Ecto neural progenitor cell (in vitro differentiated cells): ENCODE measurements at places on chromosomes 16 and 17.

DNA sequence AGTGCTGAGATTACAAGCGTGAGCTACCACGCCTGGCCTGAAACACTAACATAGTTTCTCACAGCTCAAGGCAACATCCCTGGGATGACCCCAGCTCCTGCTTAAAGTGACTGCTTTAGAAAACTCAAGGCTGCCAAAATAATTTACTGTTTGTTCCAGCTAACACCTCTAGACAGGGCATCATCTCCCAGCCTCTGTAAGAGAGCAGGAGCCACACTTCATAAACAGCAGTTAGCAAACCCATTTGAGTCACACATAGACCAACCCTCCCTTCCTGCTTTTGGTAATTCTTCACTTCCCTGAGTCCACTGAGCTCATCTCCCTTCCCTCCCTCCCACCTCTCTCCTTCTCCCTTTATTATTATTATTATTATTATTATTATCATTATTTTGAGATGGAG, 201.3 kb downstream of the XYLT1 start:
- DNase-seq: no peak

DNA sequence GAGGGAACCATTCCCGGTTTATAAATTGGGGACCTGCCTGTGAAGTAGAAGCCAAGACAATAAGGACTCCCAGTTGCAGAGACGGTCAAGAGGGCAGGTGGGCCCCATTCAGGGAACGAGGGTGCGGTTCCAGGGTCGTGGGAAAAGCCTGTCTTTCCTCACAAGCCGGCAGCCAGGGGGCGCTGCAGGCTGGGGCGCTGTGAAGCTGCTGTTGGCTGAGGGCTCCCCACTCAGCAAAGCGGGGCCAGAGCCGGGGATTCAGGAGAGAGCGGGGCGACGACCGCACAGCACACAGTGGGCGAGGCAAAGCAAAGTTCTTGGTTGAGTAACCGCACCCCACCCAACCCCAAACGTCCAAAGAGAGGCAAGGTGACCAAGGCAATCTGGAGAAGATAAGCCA, 24.9 kb downstream of the CDRT15 start:
- DNase-seq: no peak

DNA sequence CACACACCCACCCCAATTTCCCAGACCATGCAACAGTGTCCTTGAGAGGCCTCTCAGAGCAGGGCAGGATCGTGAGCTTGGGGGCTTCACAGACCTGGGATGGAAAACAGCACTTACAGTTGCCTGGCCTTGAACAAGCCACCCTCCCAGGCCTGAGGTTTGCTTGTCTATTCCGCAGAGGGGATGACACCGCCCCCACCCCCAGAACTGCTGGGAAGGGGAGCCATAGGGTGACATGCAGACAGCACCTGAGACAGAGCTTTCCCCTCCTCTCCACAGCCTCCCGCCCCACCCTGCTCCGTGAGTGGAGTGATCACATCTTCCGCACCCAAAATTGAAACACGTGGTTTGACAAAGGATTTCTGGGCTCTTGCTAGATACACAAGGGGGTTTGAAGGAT, 131.5 kb upstream of the TNRC6C start:
- no peak for DNase-seq

GRCh38 chr17:41211845-41212466, 14.5 kb upstream of the KRTAP9-2 start:
- DNase-seq: no peak

- no peak for DNase-seq
Measured at GRCh38 chr16:74076568-74076967, 220.0 kb upstream of the PSMD7 start.

DNA sequence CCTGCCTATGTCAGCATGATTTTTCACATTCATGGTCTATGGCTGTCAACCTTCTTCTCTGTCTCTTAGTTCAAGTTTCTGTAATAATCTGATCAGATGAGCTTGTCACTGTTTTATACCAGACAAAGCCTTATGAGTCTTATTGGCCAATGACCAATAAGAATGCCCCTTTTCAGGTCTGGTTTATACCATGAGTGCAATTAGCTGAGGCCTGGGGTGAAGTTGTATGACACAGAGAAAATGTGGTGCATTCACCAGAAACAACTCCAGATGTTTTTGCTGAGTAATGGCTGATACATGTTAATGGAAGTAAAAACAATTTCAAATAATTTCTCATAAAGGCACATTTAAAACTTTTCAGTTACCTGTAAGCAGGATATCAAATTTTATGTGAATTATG, 218.6 kb upstream of the CDH8 start:
- no peak for DNase-seq

- peak; percentile 95 for DNase-seq
Measured at GRCh38 chr16:70685938-70686375, at the start of gene MTSS2. MTSS2 (minus strand) TSS chr16:70686053; CDS start chr16:70685791, 262 bp downstream.

- DNase-seq: no peak
Measured at GRCh38 chr17:1206026-1206777, 26.4 kb upstream of the ABR start.

- peak; percentile 38 for DNase-seq
Measured at GRCh38 chr17:80765241-80765961, 220.8 kb downstream of the RPTOR start.

DNA sequence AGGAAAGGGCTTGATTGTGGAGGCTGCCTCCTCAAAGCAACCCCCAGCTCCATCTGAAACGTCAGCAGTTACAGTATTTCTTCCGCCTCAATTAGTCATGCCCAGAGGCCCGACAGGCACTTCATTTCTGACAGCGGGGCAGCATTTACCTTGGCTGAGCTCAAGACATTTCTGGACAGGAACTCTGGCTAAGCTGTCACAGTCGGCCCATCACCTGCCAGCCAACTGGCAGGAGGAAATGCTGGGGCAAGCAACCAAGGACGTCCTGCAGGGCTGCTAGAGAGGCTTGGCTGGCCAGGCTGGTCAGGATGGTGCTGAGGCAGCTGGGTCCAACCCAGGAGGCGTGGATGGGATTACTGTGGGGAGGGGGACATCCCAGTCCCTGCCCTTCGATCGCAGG, 27.8 kb downstream of the PLXDC1 start:
- no peak for DNase-seq

DNA sequence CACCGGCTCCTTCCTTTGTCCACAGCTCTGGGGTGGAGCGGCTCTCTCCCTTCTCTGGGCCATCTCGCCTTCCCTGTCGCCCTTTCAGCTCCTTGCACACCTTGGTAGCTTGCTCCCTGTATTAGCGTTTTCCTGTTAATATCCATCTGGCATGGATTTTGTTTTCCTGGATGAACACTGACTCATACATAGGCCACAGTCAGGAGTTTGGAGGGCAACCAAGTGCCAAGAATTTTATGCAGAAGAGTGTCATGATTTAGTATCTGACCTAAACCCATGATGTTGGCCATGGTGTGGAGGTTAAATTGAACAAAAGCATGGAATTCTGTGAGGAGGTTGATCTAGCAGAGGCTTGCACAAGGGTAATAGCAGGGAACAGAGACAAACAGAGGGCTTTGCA, 180.9 kb downstream of the AIPL1 start:
- no peak for DNase-seq

DNA sequence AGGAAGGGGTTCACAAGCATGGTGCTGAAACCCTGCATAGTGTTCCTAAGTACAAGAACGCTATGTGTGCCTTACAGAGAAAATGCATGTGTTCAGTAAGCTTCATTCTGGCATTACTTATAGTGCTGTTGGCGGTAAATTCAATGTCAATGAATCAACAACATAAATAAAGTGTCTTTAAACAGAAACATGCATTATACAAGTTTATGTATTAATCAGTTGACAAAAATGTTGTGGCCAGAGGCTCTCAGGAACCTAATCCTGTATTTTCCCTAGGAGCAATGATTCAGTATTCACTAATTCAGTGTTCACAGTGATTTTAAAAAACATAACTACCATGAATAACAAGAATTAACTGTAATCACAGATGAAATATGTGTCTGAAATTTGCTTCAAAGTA, 47.1 kb upstream of the MYOCD start:
- no peak for DNase-seq

DNA sequence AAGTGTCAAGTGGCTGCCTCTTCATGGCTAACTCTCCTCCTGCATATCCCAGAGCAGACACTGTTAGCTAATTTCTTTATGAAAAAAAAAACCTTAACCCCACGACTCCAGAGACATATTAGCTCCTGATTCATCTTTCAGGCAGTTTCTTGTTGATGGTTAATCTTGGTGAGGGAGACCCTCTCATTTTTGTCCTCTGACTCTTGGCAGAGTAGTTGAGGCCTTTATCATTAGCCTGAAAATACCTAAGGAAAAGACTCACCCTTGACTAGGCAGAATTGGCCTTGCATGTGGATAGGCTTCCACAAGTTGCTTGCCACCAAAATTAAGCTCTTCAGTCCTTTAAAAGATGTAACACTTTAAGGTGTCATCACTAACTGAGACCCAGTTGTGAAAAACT, 4.0 kb downstream of the CRYBA1 start:
- DNase-seq: no peak

- DNase-seq: peak; percentile 80
Measured at GRCh38 chr16:49921791-49922456, 66.0 kb upstream of the ZNF423 start.

DNA sequence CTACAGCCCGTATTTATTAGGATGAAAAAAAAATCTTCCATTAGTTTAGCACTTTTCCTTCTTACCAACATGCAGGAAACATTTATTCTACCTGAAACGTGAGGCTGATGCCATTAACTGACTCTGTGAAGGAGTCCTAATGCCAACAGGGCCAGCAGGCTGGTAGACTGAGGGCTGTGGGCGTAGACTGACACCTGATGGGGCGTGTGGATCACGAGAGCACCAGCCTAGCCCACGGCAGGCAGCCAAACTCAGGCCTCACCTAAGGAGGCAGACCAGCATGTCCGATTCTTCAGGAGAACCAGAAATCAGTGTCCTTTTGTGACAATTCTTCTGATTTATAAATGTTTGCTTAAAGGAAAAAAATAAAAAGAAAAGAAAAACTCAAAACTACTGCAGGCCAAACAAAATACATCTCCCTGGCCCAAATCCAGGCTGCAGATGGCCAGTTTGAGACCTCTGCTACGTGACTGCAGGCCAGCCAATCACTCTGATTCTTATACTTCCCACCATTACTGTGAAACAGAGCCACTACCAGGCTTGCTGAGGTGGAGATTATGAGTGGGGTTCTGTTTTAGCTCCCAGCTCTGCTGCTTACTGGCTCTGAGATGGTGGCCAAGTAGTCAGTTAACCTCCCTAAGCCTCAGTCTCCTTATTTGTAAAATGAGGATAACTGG, 66.5 kb downstream of the GNAO1 start:
- no peak for DNase-seq

- DNase-seq: no peak
Measured at GRCh38 chr17:19508577-19508867, 25.1 kb upstream of the SLC47A1 start.

GRCh38 chr16:10895053-10895946, 18.3 kb downstream of the CIITA start:
- peak; percentile 85 for DNase-seq

DNA sequence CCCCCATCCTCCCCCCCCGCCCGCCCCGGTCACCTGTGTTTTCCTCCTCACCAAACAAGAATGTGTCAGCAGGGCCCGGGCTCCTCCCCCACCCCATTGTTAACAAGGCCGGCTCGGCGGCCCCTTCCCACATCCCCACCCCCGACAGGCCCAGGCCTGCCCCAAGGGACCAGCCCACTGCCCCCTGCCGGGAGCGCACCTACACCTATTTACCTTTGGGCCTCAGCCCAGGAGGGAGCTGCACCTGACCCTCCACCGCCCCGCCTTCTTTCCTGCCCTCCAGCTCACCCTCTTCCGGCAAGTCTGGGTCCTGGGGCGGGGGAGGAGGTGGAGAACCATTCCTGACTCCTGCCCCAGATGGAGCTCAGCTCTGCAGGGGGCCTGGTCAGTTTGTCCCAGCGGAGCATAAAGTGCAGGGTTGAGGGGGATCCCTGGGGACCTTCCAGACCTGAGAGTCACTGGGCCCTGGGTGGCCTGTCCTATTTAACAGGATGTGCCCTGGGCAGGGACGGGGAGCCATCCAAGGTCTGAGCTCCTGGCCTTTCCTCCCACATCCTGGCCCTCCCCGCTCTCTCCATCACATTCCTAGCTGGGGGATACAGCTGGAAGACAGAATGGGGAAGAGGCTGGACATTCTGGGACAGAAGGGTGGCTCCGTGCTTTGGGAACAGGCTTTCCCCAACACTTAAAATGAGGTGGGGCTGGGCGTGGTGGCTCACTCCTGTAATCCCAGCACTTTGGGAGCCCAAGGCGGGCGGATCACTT, 8.3 kb downstream of the FOXJ1 start:
- DNase-seq: peak; percentile 77

- no peak for DNase-seq
Measured at GRCh38 chr16:17998996-17999395, 337.5 kb downstream of the NPIPA8 start.

DNA sequence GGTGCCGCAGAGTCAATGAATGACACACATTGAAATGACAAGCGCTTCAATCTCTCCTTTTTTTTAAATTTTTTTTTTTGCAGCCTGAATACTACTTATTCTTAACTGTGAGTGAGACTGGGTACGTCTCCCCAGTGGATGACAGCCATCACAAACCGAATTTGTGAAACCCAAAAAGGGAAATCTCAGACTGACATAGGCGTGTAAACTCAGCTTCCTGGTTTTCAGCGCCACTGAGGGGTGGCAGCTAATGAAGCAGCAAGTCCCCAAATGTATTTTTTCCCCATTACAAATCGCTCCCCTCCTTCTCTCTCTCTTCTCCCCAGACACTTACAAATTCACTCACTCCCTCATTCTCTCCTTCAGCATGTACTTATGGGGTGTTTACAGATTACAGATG, 196.0 kb downstream of the MAF start:
- DNase-seq: no peak

- no peak for DNase-seq
Measured at GRCh38 chr17:79627184-79627765, 16.4 kb upstream of the RBFOX3 start.

DNA sequence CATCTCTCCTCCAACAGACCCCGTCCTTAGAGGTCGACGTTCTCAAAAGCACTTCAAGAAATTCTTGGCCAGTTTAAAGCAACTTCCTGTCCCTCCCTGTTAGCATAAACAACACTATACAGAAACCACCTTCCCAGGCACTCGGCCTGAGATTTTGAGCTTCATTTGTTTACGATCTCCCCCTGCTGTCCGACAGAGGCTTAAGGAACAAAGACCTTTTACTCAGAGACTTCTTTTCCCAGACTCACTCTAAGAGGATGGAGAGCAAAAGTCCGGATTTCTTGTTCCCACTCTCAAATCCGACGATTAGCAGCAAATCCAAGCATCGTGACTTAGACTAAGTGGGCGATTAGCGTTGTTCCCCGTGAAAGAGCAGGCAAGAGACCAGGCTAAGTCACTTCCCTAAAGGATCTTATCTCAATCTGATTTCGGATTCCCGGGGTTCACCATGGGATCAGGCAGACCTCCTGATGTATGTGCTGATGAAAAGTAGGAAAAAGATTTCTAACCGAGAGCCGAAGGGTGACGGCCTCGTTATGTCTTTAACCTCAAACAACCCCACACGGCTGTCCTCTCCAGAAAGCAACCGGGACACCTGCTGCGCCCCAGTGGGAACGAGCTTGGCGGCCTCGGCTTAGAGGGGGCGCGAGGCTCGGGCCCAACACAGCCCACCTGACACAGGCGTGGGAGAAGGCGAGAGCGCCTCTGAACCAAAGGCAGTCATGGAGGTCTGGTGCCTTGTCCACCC, 598 bp downstream of the INPP5K start:
- DNase-seq: peak; percentile 73
